CD4-positive, alpha-beta T cell treated with Interleukin-4 for 4 hours (primary cell): ENCODE measurements at places on chromosomes 16 and 17.

GRCh38 chr17:57211543-57211942, 44.8 kb upstream of the MSI2 start:
- no peak for DNase-seq

GRCh38 chr16:31711344-31711845, 162.2 kb upstream of the ZNF267 start:
- no peak for DNase-seq

- DNase-seq = no peak
Measured at GRCh38 chr17:40950176-40950575, 12.7 kb upstream of the KRT23 start.

GRCh38 chr17:65593092-65593854, 31.8 kb upstream of the AXIN2 start:
- DNase-seq = no peak

- DNase-seq = peak; percentile 18
Measured at GRCh38 chr16:82432261-82432660, 194.5 kb upstream of the CDH13 start.

- no peak for DNase-seq
Measured at GRCh38 chr16:85330006-85330693, 217.9 kb upstream of the CIBAR2 start.

- DNase-seq = no peak
Measured at GRCh38 chr17:79811868-79812352, 15.0 kb upstream of the CBX8 start.

GRCh38 chr16:9307446-9307845, 216.0 kb downstream of the HAPSTR1 start:
- DNase-seq = no peak

- no peak for DNase-seq
Measured at GRCh38 chr17:32588982-32589381, 102.2 kb downstream of the CDK5R1 start.

- no peak for DNase-seq
Measured at GRCh38 chr16:88907768-88908167, 41.3 kb upstream of the PABPN1L start.
